Activated T-helper 9 cell treated with anti-CD3 and anti-CD28 coated beads, Interleukin-2, amount 50 U/mL, for 16 hours (primary cell): ENCODE measurements at places on chromosomes 6 and 20.

GRCh38 chr6:55530931-55531330, 48.1 kb downstream of the HMGCLL1 start:
- no peak for DNase-seq

DNA sequence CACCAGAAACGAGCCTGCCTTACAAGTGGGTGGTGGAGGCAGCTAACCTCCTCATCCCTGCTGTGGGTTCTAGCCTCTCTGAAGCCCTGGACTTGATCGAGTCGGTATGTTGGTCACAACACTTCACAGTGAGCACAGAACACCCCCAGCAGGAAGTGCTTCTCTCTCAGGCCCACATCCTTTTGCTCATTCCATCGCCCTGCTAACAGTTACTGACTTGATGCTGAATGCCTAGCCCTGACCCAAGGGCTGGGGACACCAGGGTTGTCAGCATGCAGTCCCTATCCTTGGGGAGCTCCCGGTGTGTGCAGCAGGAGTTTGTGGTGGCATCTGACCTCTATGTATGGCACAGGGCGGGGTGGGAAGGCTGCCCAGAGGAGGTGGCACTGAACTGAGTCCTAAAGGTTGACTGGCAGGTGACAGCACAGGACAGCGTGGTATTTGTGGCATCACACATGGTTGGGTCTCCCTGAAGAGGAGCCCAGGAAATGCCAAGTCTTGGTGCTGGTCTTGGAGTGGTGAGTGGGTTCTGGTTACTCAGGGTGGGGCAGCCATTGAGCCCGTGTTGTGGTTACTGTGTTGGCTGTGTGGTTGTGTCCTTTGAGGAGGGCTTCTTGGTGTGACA, 26.7 kb downstream of the GTSF1L start:
- no peak for DNase-seq

DNA sequence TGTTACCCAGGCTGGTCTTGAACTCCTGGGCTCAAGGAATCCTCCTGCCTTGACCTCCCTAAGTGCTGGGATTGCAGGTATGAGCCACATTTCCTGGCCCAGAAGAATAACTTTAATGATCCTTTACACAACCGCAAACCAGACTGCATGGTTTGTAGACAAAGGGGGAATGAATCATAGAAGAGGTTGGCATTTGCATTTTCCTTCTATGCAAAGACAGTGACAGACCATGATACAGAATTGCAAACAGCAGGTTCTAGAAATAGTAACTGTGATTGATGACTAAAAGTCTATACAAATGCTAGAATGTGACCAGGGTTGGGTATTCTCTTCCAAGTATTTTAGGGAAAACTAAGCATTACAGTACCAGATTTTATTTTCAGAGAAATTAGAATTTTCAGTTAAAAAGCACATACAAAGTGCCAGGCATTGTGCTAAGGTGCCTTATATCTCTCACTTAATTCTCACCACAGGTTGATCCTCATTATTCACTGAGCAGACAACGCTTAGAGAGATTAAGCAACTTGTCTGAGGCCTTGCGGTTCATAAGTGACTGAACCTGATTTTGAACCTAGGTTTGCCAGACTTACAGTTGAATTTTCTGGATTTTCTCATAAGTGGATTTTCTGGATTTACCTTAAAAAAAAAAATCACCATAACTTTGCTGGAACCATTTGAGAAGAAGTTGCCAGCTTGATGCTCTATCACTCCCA, 146.6 kb downstream of the ZFAND3 start:
- DNase-seq = no peak

DNA sequence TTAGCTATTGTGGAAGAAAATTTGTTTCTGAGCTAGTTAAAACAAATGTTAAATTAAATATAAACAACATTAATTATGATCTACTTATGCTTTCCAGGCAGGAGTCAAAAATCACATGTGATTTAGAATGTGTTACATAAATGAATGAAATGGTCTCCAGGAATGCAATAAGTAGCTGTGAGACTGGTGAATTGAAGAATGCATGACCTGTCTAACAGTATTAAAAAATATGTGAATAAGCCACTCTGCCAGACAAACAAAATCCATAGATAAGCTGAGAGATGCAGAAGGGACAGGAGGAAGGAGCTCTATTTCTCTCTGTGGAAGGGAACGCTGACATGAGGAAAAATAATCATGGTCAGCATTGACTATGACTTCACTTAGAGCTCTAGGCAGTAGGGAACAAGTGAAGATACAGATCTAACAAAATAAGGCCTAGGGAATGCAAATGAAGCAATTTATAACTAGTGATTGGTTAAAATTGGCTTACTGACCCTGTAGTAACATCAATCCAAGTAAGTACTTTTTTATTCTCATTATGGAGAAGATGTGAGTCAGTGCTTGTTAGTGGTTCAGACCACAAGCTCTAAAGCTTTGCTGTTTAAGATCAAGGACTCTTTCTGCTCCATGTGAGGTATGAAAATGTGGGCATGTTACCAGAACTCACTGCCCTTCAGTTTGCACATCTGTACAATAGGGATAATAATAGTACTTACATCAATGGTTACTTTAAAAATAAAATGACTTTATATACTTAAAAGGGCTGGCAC, 432.6 kb downstream of the MMUT start:
- DNase-seq = no peak

DNA sequence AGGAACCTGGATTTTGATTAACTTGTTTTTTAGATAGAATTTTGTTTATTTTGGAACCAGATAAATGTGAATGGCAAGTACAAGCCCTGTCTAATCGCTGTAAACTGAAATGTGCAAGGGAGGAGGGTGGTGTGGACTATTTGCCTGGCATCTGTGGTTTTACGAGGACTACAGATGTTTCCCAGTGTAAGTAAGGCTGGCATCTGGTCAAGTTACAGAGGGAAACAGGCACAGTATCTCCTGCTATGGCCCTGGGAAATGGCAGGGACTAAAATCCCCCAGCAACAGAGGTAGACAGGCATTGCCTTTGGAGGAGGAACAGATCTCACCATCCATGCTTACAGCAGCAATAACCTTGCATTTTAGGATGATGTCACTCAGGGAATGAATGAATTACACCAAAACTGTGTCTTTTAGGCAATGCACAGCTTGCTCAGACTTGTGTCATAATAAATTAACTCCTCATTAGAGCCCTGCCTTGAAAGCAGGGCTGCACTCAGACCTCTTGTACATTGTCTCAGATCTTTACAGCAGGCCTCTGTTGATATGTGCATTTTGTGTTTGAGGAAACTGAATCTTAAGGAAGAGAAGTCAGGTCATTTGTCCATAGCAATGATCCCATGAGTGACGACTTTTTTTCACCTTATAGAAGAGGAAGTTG, 96.2 kb downstream of the TCP11 start:
- no peak for DNase-seq

- DNase-seq = no peak
Observed at GRCh38 chr6:346386-347030, 45.0 kb upstream of the IRF4 start.

DNA sequence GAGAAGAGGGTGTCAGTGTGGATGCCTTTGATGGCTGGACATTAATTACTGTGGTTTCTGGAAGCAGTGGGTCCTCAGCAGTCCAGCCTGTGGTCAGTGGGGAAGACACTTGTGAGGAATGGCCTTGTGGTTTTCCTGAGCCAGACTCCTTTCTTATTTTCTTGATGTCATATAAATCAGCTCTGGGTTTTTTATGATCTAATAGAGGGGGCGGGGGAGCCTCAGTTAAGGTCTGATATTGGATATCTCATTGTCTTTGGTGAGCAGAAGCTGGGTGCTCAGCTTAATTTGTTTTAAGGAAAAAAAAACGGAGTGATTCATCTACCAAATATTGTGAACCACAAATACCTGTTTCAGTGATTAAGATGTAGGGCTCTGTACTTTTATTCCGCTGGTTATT, 62.1 kb downstream of the OTOR start:
- DNase-seq = no peak

GRCh38 chr6:11613858-11614257, 76.3 kb downstream of the TMEM170B start:
- DNase-seq = no peak

GRCh38 chr6:139161817-139162284, 27.0 kb downstream of the HECA start:
- DNase-seq = peak; percentile 60

GRCh38 chr20:47466704-47467459, 34.8 kb upstream of the NCOA3 start:
- DNase-seq = no peak

GRCh38 chr6:17349427-17349826, 44.0 kb upstream of the CAP2 start:
- no peak for DNase-seq

- no peak for DNase-seq
Observed at GRCh38 chr6:13765570-13765969, 48.8 kb downstream of the MCUR1 start.

GRCh38 chr6:106572436-106572835, 56.9 kb downstream of the RTN4IP1 start:
- DNase-seq = no peak

DNA sequence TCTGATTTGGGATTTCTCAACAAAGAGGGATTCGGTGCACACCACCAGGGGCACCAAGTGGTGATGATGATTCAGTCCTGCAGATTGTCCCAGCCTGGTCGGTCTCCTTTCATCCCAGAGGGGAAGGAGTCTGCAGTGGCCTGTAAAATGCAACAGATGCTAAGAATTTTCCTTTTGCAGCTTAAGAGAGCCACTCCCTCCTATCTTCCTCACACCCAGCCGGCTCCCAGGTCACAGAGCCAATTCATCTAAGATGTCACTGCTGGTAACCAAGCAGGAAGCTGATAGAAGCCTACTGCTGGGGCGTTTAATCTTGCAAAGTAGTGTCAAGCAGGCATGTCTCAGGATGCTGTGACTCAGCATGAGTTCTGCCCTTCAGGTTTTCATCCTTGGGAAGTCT, 203.8 kb upstream of the LRFN2 start:
- no peak for DNase-seq

DNA sequence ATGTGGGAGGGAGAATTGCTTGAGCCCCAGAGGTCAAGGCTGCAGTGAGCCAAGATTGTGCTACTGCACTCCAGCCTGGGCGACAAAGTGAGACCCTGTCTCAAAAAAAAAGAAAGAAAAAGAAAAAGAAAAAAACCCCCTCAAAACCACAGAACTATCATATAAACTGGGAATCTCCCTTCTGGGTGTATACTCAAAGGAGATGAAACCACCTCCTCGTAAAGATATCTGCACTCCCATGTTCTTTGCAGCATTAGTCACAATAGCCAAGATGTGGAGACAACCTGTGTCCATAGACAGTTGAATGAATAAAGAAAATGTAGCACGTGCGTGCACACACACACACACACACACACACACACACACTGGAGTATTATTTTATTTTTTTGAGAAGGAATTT, 8.5 kb upstream of the AFG1L start:
- no peak for DNase-seq

DNA sequence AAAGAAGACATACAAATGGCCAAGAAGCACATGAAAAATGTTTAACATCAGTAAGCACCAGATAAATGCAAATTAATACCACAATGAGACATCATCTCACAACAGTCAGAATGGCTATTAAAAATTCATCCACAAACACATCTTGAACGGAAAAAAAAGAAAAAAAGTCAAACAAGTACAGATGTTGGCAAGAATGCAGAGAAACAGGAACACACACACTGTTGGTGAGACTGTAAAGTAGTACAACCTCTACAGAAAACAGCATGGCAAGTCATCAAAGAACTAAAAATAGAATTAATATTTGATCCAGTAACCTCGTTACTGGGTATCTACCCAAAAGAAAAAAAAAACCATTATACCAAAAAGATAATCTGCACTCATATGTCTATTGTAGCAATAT, 6.5 kb downstream of the STX7 start:
- DNase-seq = no peak

DNA sequence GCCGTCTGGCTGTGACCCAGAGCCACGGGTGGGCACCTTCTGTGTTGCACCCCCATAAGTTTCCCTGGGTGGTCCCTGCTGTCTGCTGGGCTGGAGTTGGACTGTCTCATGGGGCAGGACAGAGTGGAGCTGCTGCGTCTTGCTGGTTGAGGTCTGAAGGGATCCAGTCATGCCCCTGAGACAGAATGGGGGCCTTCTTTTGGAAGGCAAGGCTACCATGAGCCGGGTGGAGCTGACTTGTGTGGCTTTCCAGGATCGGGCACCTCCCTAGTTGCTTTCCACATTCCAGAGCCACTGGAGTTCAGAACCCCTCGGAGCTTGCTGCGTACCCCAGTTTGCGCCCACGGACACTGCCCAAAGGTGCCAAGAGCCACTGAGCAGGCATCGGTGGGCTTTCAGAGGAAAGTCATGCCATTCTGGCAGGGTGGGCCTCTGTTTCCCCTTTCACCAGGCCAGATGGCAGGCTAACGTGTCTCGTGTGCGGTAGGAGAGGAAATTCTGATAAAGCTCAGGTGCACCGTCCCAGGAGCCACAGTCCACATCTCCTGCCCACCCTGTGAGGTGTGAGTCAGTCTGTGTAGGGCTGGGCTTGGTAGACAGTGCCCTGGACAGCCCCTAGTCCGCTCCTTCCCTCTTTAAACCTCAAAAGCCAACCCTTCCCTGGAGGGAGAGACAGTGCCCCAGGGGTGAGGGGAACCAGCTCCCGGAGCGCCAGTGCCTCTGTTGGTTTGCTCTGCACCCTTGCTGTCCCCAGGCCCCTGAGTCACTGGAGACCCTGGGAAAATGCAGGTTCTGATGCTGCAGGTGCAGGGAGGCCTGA, 125.3 kb downstream of the SYCP2 start:
- DNase-seq = no peak

- no peak for DNase-seq
Observed at GRCh38 chr6:136859430-136859829, 37.0 kb downstream of the PEX7 start.

DNA sequence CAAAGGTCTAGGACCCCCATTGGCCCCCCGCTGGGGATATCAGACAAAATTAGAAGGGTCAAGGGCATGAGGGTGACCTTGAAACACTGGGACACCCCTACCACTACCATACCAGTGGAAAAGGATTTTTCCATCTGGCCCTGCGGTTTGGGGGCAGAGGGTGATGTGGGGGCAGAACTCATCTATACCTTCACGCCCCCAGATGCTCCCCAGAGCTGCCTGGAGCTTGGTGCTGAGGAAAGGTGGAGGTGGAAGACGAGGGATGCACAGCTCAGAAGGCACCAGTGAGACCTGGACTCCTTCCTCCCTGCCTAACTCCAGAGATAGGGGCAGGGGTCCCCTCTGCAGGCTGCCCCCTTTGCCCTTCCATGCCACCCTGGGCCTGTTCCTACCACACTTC, 1.1 kb downstream of the COX4I2 start:
- DNase-seq = no peak

GRCh38 chr6:36912030-36912454, 26.3 kb downstream of the C6orf89 start:
- DNase-seq = peak; percentile 3

DNA sequence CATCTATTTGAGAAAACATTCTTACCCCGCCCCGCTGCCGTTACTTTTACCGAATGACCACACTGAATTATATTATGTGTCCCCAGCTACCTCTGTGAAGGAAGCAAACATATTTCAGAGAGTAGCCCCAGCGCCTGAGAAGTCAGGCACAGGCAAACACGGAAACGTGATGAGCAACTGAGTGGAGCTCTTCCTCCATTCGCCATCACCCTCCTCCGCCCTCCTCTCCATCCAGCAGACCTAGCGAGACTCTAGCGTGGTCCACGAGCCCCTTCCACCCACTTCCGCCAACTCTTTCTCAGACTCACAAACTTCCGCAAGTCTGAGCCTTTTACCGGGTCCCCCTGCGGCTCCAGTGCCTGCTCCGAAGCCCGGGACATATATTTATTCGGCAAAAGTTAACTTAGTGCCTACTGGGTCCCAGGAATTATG, 582 bp downstream of the SNRPB start:
- peak; percentile 46 for DNase-seq
